RPMI7951 (cell line): ENCODE measurements at places on chromosomes 2 and 18. TPM values are rescaled to one million over a fixed set of nuclear protein-coding genes. Genes with fewer than 3 reads are reported as not detected.

TBR1 gene
- total RNA-seq = under 0.01 TPM in 1 of 2 replicates, not detected in the other

TRIM43 gene
- not detected in 2 replicates for total RNA-seq

TMEM169 gene
- total RNA-seq = 2.2 and 2.9 TPM in 2 replicates

PCARE gene
- total RNA-seq = not detected in 2 replicates

CASP10 gene
- total RNA-seq = 7.4 and 8.5 TPM in 2 replicates

- DNase-seq = no peak
Measured at GRCh38 chr18:25327584-25327983, 24.4 kb downstream of the ZNF521 start.

DNA sequence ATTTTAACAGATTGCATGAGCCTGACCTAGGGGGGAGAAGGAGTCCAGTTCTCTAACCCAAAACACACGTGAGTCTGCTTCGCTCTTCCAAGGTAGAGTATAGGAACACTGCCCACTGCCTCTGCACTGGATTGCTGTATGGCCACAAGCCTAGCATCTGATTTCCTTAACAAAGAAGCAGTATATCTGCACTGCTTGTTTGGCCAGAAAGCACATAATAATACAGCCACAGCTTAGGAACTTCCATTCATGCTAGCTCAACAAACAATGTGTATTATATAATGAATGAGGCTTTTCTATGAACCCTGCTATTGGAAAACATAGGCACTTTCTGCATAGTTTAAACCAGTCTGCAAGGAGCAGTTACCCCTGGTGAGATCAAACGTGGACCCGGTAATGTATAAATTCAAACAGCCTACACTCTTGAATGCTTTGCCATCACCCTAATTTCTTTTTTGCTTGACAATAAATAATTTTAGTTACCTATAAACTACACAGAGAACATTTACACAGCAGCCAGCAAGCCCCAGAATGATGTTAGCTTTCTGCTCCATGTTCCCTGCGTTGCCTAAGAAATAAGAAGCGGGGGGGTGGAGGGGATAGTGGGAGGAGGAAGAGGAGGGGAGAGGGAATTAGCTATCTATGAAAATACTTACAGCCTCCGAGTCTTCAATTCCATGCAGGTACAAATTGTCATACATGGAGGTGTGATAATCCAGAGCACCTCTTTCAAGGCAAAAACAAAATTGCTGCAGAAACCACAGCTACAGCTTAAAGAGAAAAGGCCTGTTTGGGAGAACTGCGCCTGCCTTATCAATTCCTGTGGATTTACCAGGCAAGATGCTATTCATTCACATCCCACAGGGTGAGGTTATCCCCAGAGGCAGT lies 125.6 kb downstream of the CACNB4 start:
- DNase-seq = no peak
